Small intestine (tissue), 16 donors: ENCODE measurements at places on chromosomes 4 and X. TPM values are rescaled to one million over a fixed set of nuclear protein-coding genes. Genes with fewer than 3 reads are reported as not detected.

The SSX2 gene
- polyA plus RNA-seq, result not detected

The ARMCX1 gene
- polyA plus RNA-seq, result 4.3 TPM

The RNF150 gene
- 2.3 TPM for polyA plus RNA-seq

The MGARP gene
- polyA plus RNA-seq, result 0.35 TPM

The CASK gene
- polyA plus RNA-seq, result 16.5 TPM

The ZCCHC18 gene
- 0.93 TPM for polyA plus RNA-seq

The C4orf51 gene
- polyA plus RNA-seq, result not detected

The BANK1 gene
- 0.27 TPM for polyA plus RNA-seq
